ENCODE measurements at places on chromosomes 4 and X.

DNA sequence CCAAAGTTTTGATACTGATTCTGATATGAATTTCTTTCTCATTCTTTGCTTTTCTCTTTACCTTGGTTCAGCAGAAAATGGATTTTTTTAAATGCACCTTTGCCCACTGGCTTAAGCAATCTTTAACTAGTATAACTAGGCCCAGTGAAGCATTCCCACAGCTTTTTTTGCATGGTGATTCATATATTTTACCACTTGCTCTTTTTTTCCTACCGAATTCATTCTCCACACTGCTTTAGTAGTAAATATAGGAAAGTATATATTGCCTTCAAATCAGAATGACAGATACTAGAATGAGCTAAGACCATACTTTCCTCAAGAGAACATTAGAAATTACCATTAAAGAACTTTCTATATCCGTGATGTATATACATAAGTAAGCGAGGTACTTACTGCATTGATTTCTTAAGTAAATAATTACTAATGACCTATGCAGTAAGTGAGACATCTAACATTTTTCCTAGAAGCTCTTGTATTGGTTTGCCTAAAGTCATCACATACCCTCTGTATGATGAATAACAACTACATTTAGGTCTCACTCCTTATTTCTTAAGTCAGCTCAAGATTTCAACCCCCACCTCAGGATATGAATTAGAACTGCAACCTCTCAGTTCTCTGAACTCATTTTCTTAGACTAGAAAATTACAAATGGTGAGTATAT is 44.2 kb downstream of the SLC4A4 start:
- DNase-seq: no peak

DNA sequence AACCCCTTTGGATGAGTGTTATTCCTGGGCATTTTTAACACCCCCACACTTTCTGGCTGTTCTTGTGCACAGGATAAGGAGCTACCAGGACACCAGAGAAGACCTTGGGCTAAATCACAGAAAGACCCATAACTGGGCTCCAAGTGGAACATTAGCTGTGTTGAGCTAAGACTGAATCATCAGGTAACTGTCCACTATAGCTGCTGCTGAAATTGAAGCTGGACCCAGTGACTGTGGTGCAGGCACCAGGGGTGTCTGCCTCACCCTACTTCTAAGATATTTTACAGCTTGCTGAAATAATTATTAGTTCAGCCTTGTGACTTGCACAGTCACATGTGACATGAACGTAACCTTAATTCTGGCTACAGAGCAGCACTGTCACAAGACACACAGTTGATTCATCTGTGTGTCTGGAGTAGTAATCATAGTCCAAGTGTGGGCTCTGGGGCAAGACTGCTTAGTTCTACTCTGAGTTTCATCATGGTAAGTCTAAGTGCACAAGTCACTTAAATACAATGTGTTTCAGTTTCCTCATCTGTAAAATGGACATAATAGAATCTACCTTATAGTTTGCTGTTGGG is 127.4 kb downstream of the SLC39A8 start:
- DNase-seq: no peak

DNA sequence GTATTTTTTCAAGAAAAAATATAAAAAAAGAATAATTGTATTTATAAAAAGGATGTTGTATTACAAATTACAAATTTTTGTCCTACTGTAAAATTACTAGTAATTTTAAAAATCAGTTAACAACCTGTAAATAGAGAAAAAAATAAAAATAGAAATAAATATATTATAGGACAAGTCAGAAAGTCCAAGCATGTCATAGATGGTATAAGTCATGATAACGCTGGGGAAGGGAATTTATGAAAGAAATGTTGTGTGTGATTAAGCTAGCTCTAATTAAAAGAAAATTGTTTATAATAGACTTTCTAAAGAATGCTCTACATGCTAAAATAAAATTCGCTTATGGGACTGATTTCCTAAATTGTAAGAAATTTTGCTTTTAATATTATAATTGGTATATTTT is 2329.9 kb downstream of the ARAP2 start:
- DNase-seq: no peak

- no peak for DNase-seq
Observed at GRCh38 chrX:125108921-125109320, 210.8 kb upstream of the TEX13C start.

DNA sequence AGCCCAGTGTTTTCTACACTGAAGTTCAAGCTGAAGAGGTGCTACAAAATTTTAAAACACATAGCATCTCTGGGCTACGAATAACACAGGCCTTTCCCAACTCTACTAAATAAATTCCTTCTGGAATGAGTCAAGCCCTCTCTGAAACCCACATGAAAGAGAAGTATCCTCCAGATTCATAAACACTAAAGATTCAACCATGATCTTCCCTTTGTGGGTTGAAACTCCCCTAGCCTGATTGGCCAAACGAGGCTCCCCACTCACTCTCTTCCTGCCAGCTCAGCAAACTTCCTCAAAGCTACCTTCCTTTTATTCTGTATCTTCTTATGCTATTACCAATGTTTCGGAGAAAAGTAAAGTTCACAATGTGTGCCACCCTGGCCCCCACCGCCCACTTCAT is 95.4 kb downstream of the NKX6-1 start:
- DNase-seq: no peak

DNA sequence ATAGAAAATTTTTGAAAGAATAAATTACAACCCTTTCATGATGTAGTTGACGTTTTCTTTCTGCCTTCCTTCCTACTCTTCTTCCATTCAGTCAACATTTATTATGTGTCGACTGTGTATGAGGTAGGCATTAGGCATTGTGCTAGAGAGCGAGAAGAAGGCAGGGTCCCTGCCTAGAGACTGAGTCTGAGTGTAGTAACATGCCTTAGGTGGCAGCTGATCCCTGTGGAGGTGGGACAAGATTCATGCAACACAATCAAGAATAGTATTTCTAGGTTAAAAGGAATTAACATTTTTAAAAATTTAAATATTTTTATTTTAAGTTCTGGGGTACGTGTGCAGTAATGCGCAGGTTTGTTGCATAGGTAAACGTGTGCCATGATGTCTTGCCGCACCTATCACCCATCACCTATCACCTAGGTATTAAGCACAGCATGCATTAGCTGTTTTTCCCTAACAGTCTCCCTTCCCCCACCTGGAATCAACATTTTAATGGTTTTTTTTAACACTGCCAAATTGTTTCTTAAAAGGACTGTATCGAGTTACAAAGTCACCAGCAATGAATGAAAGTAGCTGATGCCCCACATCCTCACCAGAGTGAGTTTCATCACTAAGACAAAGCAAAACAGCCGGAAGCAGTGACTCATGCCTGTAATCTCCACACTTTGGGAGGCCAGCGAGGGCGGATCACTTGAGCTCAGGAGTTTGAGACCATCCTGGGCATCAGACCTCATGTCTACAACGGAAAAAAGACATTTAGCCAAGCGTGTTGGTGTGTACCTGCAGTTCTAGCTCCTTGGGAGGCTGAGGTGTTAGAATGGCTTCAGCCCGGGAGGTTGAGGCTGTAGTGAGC is 84.0 kb downstream of the WWC2 start:
- peak; percentile 71 for DNase-seq

DNA sequence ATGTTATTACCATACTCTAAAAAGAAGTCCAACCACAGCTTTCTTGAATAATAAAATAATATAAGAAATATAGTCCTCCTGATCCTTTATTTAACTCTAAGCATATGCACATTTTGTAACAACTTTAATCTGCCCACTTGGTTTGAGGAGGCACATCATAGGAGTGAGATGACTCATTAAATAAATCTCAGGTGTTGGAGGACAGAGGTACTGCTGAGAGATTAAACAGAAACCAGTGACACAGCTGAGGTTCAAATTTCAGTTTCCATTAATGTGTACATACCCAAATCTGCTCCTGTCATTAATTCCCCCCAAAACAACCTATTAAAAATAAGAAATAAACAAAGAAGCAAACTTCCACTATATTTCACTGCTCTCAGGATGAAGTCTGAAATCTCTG is 211.0 kb downstream of the KCTD8 start:
- no peak for DNase-seq

- no peak for DNase-seq
Observed at GRCh38 chr4:81951891-81952455, 421.8 kb downstream of the HNRNPD start.

- DNase-seq: no peak
Observed at GRCh38 chr4:8365951-8366350, 74.6 kb downstream of the ACOX3 start.
